ENCODE measurements at places on chromosomes 16 and 17.

DNA sequence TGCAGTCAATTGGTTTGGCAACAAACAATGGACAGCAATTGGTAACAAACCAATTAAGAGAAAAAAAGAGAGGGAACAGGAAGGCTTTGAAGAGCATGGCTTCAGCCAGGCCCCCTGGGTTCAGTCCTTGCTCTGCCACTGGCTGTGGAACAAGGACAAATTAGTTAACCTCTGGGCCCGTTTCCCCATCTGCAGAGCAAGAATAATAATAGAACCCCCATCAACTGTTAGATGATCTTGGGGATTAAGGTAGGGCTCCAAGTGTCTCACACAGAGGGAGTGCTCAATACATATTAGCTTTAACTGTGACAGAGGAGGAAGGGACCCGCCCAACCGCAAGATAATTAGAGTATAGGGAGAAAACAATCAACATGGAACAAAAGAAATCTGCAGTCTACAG is 55.2 kb downstream of the PECAM1 start:
- no peak for DNase-seq

- no peak for DNase-seq
These were observed 26.6 kb upstream of the KRT17 start for GRCh38 chr17:41650794-41651624.

DNA sequence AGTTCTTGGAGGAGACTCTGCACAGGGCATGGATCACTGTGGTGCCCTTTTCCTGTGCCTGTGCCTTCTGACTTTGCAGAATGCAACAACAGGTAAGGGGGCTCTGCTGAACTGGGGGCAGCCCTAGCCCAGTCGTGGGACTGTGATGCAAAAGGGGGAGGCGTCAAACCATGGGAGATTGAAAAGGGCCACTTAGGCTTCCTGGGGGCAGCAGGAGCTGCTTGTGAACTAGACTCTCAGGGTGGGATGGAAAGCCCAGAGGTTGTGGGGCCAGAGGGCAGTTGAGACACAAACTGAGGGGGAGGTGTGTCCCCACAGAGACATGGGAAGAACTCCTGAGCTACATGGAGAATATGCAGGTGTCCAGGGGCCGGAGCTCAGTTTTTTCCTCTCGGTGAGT is 19.6 kb downstream of the ADGRG5 start:
- no peak for DNase-seq

DNA sequence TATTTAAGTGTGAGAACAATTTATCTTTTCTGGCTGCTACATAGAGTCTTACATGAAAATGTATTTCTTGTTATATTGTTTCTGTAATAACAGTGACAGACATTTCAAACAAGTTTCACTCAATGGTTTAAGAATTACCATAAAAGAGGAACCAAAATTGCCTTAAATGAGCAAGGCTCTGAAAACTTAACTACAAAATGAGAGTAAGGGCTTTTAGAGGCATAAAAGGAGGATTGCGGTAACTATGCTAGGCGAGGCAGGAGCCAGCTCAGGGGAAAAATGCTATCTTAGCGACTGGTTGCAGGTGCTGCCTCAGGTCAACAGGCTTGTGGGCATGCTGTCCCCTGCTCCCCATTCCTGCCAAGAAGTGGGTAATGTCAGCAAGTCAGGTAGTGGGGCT is 81.7 kb upstream of the MSI2 start:
- no peak for DNase-seq

DNA sequence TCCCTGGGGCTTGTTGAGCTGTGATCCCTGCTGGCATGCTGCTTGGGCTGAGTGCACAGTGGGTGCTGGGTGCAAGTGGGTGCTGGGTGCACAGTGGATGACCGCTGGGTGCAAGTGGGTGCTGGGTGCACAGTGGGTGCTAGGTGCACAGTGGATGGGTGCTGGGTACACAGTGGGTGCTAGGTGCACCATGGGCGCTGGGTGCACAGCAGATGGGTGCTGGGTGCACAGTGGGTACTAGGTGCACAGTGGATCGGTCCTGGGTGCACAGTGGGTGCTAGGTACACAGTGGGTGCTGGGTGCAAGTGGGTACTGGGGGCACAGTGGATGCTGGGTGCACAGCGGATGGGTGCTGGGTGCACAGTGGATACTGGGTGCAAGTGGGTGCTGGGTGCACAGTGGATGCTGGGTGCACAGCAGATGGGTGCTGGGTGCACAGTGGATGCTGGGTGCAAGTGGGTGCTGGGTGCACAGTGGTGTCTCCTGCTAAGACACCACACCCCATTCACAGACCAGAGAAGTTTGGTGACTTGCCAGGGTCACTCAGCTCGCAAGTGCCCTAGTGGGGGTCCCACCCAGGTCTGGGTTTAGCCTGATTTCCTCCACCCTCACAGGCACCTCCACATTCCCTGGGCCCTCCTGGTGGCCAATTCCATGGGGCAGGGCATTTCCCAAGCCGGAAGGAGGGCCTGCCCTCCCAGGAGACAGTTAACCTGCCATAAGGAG is 33.5 kb downstream of the ZFPM1 start:
- DNase-seq: no peak

- DNase-seq: no peak
These were observed 48.1 kb upstream of the CHMP6 start for GRCh38 chr17:80943346-80944145.

DNA sequence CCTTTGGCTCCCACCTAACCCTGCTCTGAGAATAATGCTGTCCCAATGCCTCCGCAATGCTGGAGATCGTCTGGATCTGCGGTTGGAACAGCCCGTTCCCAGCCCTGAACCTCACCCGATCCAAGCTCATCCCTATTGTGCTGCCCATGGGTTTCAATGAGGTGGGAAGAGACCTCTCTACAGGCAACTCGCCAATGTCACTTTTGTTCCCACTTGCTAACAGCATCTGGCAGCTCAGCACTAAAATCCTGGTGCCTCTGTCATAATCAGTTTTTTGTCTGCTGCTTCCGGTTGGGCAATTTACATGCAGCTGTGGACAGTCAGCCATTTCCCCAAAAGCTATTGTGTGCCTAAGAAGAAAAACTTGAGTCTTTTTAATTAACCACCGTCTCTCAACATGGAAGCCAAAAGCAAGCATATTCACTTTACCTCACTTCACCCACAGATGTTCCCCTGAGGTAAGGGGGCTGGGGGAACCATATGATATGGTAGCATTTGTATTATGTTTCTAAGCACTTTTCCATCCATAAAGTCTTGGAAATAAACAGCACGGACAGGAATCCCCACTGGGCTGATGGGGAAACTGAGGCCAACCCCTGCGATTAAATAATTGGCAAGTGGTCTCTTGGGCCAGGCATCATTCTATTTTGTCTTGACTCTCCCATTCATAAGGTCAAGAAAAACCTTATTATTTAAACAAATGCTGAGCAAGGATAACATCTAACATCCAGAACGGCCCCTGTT is 159.2 kb upstream of the CDH5 start:
- no peak for DNase-seq

GRCh38 chr16:47995354-47995753 is 160.4 kb downstream of the ABCC12 start:
- DNase-seq: no peak

DNA sequence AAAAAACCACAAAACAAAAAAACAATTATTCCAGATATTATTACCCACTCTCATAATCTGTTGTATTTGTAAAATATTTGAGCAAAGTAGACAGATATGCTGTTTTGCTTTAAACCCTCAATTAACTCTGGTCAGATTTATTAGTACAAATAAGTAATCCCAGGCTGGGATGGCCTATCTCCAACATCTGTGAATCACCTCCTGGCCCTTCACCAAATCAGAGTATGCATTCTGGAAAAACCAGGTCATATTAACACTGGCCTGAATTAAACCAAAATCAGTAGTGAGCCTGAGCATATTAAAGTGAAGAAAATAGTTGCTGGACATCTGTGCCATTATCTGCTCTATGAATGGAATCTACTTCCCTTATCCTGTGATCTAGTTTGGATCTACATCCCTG is 41.0 kb downstream of the STAT3 start:
- DNase-seq: no peak

- DNase-seq: no peak
These were observed 10.3 kb upstream of the CCL22 start for GRCh38 chr16:57348327-57348726.

- DNase-seq: no peak
These were observed 122.4 kb downstream of the RAB11FIP4 start for GRCh38 chr17:31513731-31514427.

DNA sequence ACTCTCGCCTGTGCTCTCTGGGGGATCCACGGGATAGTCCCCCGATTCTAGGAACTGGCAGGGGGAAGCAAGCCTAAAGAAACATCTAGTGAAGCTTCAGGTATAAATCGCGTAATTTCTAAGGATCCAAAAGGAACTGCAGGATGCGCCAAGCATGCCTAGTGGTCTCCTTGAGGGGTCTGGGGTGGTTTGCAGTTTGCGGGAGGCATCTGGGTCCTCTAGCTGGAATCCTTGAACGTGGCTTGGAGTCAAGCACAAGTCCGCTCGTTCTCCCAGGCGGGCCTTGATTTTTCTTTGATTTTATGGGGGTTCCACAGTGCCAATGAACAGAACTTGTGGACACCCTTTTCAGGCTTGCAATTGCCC is 1000.5 kb downstream of the KCNJ18 start:
- no peak for DNase-seq

DNA sequence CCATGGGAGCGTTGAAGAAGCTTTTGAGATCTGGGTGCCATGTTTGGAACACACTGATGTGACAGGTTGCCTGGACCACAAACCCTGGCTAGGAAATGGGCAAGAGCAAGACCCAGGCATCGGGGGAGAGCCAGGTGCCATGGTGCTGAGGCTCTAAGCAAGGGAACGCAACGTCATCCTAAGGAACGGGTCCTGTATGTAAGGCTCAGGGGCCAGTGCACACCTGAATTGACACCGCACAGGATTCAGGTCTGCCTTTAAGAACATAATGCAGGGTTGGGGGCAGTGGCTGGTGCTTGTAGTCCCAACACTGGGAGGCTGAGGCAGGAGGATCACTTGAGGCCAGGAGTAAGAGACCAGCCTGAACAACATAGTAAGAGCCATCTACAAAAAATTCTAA is 10.8 kb downstream of the PSMD7 start:
- DNase-seq: no peak

GRCh38 chr16:3431779-3432219 is 11.5 kb downstream of the ZNF597 start:
- peak; percentile 62 for DNase-seq

DNA sequence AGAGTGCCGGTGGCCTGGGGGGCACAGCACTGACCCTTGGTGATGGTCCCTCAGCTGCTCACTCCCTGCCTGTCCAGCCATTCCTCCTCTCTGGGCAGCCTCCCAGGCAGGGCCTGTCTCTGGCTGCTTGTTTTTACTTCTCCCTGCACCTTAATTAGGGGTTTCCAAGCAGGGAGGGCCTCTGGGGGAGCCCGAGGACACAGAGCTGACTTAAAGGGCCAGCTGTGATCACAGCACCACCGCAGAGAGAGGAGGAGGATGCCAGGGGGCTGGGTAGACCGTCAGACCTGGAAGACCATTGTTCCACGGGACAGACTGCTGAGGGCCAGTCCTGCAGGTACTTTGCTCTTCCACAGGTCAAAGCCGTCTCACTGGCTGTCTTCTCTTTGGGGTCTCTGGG is 1.2 kb upstream of the DPH1 start:
- DNase-seq: no peak

- no peak for DNase-seq
These were observed 89.5 kb upstream of the SOX9 start for GRCh38 chr17:72031219-72031884.

GRCh38 chr17:6347776-6348175 is 87.1 kb downstream of the AIPL1 start:
- no peak for DNase-seq

DNA sequence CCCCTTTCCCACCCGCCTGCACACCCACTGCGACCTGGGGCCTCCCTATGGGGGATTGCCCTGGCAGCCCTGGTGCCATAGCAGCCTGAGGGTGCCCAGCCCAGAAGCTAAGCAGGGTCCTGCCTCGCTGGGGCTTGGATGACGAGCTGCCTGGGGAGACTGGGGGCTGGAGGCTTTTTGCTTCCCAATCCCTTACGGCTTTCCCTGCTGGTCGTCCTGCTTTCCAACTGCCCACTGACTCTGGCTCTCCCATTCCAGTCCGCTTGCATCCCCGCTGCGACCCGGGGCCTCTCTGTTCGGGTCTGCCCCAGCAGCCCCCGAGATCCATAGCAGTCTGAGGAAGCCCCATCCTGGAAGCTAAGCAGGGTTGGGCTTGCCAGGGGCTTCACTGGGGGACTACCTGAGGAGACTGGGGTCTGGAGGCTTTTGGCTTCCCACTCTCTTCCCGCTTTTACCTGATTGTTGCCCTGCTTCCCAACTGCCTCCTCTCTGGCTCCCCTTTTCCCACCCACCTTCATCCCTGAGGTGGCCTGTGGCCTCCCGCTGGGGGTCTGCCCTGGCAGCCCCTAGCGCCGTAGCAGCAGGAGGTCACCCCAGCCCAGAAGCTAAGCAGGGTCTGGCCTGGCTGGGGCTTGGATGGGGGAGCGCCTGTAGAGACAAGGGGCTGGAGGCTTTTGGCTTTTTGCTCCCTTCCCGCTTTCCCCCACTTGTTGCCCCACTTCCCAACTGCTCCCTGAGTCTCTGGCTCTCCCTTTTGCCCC is 2292.8 kb downstream of the TP53TG3F start:
- no peak for DNase-seq

GRCh38 chr17:73798111-73798748 is 154.0 kb upstream of the SDK2 start:
- DNase-seq: no peak

DNA sequence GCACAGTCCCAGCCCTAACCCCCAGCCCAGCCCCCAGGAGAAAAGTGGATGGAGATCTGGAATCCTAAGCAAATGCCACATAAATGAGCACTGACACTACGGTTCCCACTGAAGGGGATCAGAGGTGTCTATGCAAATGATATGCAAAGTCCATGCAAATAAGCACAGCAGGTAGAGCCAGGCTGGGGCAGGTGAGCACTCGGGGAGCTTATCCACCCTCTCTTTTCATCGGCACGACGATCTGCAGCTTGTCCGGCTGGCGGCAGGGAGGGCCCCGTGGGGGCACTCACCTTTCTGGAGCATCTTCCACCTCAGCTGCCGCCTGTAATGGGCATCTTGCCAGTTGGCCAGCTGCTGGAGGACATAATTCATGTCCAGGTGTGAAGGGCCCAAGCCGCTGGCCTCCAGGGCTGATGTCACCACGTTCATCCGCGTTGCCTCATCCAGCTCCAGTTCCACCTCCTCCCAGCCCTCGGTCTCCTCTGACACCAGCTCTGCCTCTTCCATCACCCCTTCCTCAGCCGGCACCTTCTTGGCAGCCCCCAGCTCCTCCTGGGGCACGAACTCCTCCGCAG is 9.9 kb downstream of the HAP1 start:
- DNase-seq: no peak

GRCh38 chr16:68367030-68367429 is 56.2 kb downstream of the PRMT7 start:
- peak; percentile 21 for DNase-seq

DNA sequence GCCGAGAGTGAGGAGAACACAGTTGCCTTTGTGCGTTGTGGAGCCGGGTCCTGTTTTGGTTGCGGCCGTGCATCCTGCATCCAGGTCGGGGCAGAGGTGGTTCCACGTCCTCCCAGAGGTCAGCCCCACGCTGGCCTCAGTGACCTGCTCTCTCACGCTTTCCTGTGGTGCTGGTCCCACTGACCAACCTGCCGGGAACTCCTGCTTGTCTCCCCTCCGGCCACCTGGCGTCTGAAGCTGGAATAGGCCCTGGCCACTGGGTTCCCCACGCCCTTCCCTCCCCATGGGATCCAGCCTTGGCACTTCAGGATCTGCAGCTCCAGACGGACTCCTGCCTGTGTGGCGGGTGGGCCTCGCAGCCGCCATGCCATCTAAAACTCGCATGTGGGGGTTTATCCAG is 85.5 kb upstream of the ZNF750 start:
- no peak for DNase-seq

GRCh38 chr16:49659356-49659755 is 196.6 kb downstream of the ZNF423 start:
- DNase-seq: no peak

GRCh38 chr16:67531247-67531646 is 2.6 kb downstream of the RIPOR1 start:
- no peak for DNase-seq

Measured in stimulated activated CD4-positive, alpha-beta T cell treated with anti-CD3 and anti-CD28 coated beads, Interleukin-1b, Interleukin-23, amount 100 ng/mL, for 24 hours (primary cell).